A549 treated with DMSO at 1 μM for 4 hours (cell line): ENCODE measurements at places on chromosomes 3 and 15. TPM values are rescaled to one million over a fixed set of nuclear protein-coding genes. Genes with fewer than 3 reads are reported as not detected.

The ACKR2 gene
- total RNA-seq = 0.07 TPM in 1 of 5 replicates, not detected in the others

The SCAMP2 gene
- 60.9 to 73.2 TPM (median 67.6 TPM) in 5 replicates for total RNA-seq

The CFAP100 gene
- total RNA-seq = not detected in 5 replicates

The CPNE4 gene
- total RNA-seq = 1.8 to 5.8 TPM (median 5.0 TPM) in 5 replicates

The EPB42 gene
- total RNA-seq = not detected in 5 replicates
